ENCODE measurements at places on chromosomes 16 and 17. TPM values are rescaled to one million over a fixed set of nuclear protein-coding genes. Genes with fewer than 3 reads are reported as not detected.

The CTRB1 gene
- 15.0 TPM for total RNA-seq

The MYH1 gene
- total RNA-seq = 0.52 TPM

The RFNG gene
- total RNA-seq = 51.6 TPM

The ZFPM1 gene
- 72.0 TPM for total RNA-seq

The ABCA9 gene
- total RNA-seq = 7.3 TPM
